ENCODE measurements at places on chromosomes 12 and 14.
A peak's percentile ranks its signal among the peaks of the same experiment; 100 is the strongest.

- H3K27me3 ChIP-seq = no peaks in the 10 kb centered on the region
- no peak overlapping the region for H3K27ac ChIP-seq
- H3K4me1 ChIP-seq = no peaks in the 10 kb centered on the region
- no peaks in the 10 kb centered on the region for H3K36me3 ChIP-seq
- DNase-seq = no peak
Measured at GRCh38 chr12:42104087-42104486, 40.6 kb downstream of the GXYLT1 start.

DNA sequence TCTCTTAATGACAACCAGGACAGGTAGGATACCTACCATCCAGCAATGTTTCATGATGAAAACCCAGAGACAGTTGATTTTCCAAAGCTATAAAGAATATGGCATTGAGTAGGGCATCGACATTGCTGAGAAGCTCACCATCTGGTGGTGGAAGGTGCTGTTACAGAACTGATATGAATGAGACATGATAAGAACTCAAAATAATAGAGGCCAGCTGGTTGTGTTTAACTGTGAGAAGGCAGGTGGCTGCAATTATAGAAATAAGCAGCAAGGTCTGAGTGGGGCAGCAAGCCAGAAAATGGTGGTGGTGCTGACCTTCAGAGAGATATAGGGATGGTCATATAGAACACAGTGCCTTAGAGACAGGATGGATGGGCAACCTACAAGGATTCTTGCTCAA lies 449.7 kb downstream of the BTG1 start:
- DNase-seq = no peak
- H3K4me1 ChIP-seq = no peaks in the 10 kb centered on the region
- H3K4me3 ChIP-seq = no peak overlapping the region
- no peaks in the 10 kb centered on the region for H3K27me3 ChIP-seq

GRCh38 chr14:104687601-104688504 lies 1.6 kb upstream of the INF2 start:
- peak; percentile 95 for DNase-seq
- no peaks in the 10 kb centered on the region for H3K36me3 ChIP-seq
- H3K27me3 ChIP-seq = no peaks in the 10 kb centered on the region
- peak overlapping the region; percentile 73 for H3K27ac ChIP-seq
- peak overlapping the region; percentile 92 for H3K4me3 ChIP-seq
- H3K4me1 ChIP-seq = peaks cover 47% of the 10 kb centered on the region

DNA sequence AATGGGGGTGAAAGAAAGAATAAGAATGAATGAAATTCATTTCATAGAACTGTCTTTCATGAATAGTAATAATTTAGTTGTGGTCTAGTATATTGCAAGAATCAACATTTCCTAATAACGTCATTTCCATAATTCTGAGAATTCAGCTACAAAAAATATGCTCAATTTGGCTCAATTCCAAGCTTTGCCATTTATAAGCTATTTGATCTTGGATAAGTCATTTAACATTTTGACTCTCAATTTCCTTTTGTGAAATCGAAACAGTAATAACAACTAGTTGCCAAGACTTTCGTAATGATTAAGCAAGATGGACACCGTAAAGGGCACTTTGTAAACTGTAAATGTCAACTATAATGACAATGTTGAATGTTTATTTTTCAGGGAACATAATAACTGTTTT lies 18.1 kb downstream of the NOS1 start:
- H3K27ac ChIP-seq = no peak overlapping the region
- no peaks in the 10 kb centered on the region for H3K36me3 ChIP-seq
- no peak overlapping the region for H3K4me3 ChIP-seq
- no peaks in the 10 kb centered on the region for H3K4me1 ChIP-seq
- H3K27me3 ChIP-seq = peaks cover 4% of the 10 kb centered on the region

DNA sequence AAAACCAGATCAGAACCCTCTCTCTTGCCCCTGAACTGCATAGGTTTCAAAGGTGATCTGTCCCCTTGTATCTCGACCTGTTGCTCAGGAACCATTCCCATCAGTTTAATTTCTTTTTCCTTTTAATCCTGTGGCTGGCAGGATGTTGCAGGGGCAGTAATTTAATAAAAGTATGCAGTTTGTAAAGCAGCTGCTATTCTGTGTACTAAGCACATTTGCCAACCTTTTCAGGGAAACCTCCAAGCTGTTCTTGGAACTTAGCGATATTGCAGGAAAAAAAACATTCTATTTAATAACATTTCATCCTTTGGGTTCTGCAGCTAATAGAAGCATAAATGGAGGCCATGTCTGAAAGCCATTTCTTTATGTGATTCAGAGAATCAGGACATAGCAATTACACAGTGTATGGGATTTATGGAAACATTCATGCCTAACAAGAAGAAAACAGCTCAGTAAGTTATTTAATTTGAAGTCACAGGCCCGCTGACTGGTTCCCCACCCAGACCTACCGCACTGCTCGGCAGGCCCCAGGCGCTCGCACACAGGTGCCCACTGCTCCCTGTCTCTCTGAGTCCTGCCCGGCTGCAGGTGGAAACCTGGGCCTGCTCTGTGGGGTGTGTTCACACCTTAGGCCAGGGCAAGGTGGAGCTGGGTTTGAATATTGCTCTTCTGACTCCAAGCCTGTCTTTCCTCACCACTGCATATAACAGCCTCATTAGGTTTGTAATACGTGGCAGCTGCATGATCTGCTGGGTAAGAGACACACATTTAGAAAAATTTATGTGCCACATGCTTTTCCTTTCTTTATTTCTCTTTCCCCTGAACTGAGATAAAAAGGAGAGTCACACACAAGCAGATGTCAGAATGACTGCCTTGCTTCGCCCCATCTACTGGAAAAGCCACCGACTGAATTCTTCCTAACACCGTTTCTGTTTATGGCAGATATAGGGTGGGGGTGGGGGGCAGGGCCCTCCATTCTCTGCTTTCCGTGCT lies 119.7 kb downstream of the SLC25A47 start:
- DNase-seq = no peak
- H3K36me3 ChIP-seq = no peaks in the 10 kb centered on the region
- no peaks in the 10 kb centered on the region for H3K27me3 ChIP-seq
- peaks cover 21% of the 10 kb centered on the region for H3K4me1 ChIP-seq
- H3K27ac ChIP-seq = no peak overlapping the region
- no peak overlapping the region for H3K4me3 ChIP-seq

GRCh38 chr12:127079636-127080035 lies 1187.3 kb upstream of the TMEM132C start:
- no peak overlapping the region for H3K27ac ChIP-seq
- peaks cover 4% of the 10 kb centered on the region for H3K4me1 ChIP-seq
- no peaks in the 10 kb centered on the region for H3K36me3 ChIP-seq
- H3K27me3 ChIP-seq = no peaks in the 10 kb centered on the region
- no peak overlapping the region for H3K4me3 ChIP-seq

DNA sequence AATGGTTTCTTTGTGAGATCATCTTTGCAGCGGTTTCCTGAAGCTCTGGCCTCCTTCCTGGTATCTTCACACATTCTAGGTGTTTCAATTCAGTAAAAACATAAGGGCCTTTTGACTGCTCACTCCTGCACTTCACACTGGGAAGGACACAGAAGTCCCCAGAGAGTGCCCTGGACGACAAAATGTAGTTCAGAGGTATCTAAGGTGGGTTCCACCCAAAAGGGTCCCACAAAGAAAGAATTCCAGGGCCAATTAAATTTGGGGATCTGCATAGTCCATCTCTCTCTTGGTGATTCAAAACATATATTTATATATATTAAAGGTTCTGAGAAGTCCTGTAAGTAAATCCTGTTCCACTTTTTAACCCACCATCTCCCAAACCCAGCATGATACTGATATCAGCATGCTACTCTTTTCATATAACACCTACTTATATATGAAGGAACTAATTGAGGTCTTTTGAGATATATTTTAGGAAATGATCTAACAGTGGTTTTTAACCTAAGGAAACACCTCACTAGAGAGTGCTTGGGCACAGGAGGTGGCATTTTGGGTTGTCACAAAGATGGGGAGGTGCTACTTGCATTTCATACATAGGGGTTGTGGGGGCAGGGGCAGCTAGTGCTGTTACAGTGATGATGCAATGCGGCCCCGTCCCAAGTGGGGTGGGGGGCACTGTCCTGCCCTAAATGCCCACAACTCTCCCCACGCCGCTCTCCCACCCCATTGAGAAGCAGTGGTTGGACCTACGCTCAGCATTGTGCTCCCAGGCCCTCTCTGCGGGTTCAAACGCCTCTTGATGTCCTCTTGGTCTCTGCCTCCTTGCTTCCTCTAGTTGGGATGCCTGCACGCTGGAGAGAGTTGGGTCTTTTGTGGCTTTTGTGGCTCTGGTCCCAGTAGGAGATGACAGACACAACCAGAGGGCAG lies 109.4 kb downstream of the ARF6 start:
- peaks cover 45% of the 10 kb centered on the region for H3K4me1 ChIP-seq
- DNase-seq = no peak
- peak overlapping the region; percentile 64 for H3K4me3 ChIP-seq
- peak overlapping the region; percentile 93 for H3K27ac ChIP-seq

GRCh38 chr12:79698966-79699365 lies 8.2 kb upstream of the PAWR start:
- no peak overlapping the region for H3K27ac ChIP-seq
- no peak for DNase-seq
- H3K27me3 ChIP-seq = no peaks in the 10 kb centered on the region
- no peaks in the 10 kb centered on the region for H3K4me1 ChIP-seq
- no peak overlapping the region for H3K4me3 ChIP-seq

- H3K4me1 ChIP-seq = peaks cover 7% of the 10 kb centered on the region
- H3K36me3 ChIP-seq = no peaks in the 10 kb centered on the region
- DNase-seq = no peak
- H3K27me3 ChIP-seq = peaks cover 43% of the 10 kb centered on the region
- no peak overlapping the region for H3K4me3 ChIP-seq
Measured at GRCh38 chr12:120365675-120366340, 3.2 kb downstream of the MSI1 start.

GRCh38 chr12:116453631-116454030 lies 105.5 kb upstream of the MAP1LC3B2 start:
- H3K4me1 ChIP-seq = peaks cover 16% of the 10 kb centered on the region
- H3K27ac ChIP-seq = no peak overlapping the region
- no peaks in the 10 kb centered on the region for H3K27me3 ChIP-seq
- H3K4me3 ChIP-seq = no peak overlapping the region
- no peak for DNase-seq
